ENCODE measurements at places on chromosomes 12 and 14.

DNA sequence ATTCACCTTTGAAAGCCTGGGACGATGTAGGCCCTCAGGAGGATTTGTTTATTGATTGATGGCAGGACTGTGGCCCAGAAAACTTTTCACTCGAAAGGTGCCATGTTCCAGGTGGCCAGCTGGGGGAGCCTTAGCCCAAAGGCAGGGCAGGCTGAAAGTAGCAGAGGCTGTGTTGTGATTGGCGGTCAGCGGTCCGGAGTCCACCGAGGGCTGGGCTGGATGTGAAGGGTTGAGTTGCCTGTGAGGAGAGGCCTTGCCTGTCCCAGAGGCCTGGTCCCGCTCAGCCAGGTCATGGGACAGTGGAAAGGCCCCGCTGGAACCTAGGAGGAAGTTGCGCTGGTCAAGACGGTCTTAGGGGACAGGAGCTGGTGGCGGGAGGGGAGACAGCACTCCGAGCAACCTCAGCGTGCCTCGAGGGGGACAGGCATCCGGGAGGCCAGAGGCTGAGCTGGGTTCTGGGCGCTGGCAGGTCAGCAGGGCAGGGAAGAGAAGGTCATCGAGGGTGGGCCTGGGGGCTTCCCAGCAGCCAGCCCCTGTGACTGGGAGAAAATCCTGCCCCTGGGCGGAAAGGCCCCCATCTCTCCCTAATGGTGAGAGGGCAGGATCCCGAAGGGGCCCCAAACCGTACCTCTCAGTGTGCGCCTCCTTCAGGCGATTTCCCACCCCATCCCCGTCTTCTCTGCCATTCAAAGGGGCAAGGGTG is 26.3 kb downstream of the CMA1 start:
- DNase-seq, result no peak

DNA sequence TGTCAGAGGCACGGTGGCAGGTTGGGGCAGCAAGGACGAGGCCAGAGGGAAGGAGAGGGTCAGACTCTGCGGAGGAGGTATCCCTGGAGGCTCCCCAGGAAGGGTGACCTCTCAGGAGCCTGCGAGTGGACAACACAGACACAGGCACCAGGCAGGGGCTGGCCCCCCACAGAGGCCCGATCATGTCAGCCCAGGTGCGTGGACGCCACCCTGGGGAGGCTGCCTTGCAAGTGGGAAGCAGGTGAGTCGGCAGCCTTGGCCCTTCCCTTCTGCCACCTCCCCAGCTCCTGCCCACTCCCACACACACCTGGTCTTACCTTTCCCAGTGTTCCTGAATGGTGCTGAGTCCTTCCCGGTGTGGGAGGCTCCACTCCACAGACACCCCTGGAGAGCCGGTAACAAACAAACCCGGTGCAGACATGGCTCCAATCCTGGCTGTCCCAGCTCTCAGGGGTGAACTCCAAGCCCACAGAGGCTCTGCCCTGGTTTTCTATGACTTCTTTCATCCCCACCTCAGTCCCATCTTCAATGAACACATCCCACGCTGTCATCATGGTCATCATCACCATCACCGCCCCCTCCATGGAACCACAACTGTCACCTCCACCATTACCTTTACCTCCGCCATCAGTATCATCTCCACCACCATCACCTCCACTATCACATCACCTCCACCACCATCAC is 5.2 kb downstream of the ZBTB42 start:
- DNase-seq, result no peak

GRCh38 chr14:55084401-55085059 is 33.1 kb downstream of the MAPK1IP1L start:
- DNase-seq, result no peak

DNA sequence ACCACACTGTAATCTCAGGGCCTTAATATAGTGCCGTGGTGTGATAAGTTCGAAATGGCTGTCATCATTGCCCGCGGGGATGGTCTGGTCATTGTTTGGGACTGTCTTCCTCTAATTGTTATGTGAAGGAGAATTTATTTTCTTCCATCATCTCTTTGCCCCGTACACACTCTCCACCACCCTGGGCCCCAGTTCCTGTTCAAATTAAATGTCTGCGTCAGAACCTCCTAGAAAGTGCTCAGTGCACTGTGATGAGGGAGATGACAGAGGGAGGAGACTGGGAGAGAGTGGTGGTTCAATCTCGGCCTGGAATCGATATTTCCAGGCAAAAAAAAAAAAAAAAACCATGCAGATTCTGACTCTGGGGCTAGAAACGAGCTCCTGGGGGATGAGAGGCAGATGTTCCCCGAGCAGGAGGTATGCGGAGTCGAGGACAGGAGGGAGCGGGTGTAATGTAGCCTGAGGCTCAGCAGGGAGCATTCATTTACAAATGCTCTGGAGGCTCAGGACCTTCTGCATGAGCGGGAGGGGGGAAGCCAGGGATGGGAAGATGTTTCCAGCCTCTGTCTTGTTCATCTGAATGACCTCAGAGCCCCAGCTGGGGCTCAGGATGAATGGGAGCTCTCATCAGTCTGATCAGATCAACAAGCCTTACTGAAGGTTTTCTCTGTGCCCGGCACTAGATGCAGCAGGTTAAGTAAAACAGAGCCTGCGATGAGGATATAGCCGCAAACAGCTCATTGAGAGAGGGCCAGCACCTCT is 219.5 kb downstream of the TBX5 start:
- no peak for DNase-seq

DNA sequence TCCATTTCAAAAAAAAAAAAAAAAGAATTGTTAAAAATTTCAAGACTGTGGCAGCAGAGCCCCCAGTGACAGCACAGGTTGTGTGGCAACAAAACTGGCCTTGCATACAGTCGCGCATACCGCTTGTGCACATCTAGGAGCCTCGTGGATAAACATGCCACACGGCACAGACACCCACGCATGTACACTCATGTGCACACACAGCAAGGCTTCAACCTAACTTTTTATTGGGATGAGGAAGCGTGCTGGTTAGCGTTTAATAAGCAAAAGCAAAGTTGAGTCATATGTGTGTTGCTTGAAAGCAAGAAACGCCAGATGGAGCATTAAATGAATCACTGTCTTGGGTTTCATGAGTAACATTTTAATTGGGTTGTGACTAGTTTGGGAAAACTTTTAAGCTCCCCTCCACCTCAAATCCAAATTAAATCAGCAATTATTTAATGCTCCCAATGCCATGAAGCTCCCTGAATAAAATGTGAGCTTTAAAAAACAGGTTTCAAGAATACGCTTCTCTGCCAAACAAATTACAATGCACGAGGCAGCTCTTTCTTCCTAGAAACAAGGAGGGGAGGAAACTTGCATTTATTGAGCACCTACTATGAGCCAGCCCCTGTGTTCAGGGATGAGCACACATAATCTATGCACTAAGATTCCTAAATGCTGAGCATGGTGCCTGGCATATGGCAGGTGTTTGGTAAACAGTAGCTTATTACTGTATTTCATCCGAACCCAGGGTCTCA is 35.7 kb upstream of the EML1 start:
- DNase-seq, result peak; percentile 95

GRCh38 chr14:60166142-60166541 is 944 bp upstream of the DHRS7 start:
- no peak for DNase-seq

DNA sequence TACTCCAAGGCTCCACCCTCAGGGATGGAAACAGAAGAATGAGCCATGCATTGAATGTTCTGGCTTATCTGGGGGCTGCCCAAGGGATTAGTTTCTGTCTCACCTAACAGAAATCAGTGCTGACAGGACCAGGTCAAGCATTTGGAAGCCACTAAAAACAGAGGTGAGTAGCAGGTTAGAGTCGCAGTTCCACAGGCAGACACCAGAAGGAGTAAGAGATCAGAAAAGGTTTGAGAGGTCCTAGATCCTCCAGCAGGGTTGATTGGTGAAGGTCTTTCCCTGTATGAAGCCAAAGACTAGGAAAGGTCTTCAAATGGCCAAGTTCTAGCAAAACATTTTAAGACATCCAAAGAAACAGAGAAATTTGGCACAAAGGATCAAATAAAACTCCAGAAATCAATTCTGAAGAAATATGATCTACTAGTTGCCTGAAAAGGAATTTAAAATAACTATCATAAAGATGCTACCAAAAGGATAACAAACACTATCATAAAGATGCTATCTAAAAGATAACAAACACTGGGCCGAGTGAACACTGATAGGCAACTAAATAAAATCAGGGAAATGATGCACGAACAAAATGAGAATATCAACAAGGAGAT is 19.5 kb upstream of the TTC9 start:
- DNase-seq, result no peak

GRCh38 chr12:54585243-54585642 is 3.2 kb downstream of the PPP1R1A start:
- DNase-seq, result no peak

DNA sequence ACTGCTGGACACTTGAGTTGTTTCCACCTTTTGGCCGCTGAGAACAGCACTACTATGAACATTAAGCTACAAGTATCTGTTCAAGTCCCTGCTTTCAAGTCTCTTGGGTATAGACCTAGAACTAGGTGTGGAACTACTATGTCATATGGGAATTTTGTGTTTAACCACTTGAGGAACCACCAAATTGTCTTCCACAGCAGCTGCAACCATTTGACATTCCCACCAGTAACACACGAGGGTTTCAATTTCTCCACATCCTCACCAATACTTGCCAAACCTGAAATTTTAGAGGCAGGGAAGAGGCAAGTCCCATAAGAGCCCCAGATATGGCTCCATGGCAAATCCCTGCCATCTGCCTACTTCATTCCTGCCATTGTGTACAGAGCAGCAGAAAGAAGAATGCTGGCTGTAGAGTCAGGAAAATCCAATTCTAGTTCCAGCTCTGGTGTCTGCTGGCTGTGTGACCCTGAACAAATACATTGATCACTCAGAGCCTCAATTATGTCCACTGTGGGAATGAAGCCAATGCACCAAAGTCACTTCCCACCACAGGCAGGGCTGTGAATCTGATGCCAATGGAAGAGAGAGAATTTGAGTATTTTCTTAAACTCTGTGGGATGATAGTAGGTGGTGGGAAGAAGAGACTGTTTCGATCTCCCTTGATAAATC is 17.8 kb downstream of the PITPNM2 start:
- no peak for DNase-seq

DNA sequence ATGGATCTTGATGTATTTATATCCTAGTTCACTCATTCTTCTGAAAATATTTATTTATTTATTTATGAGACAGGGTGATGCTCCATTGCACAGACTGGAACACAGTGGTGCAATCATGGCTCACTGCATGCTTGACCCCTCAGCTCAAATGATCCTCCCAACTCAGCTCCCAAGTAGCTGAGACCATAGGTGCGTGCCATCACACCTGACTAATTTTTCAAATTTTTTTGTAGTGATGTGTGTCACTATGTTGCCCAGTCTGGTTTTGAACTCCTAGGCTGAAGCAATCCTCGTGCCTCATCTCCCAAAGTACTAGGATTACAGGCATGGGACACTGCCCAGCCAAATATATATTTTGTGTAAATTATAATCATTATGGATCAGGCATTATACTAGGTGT is 595.6 kb upstream of the ATP2B1 start:
- no peak for DNase-seq

DNA sequence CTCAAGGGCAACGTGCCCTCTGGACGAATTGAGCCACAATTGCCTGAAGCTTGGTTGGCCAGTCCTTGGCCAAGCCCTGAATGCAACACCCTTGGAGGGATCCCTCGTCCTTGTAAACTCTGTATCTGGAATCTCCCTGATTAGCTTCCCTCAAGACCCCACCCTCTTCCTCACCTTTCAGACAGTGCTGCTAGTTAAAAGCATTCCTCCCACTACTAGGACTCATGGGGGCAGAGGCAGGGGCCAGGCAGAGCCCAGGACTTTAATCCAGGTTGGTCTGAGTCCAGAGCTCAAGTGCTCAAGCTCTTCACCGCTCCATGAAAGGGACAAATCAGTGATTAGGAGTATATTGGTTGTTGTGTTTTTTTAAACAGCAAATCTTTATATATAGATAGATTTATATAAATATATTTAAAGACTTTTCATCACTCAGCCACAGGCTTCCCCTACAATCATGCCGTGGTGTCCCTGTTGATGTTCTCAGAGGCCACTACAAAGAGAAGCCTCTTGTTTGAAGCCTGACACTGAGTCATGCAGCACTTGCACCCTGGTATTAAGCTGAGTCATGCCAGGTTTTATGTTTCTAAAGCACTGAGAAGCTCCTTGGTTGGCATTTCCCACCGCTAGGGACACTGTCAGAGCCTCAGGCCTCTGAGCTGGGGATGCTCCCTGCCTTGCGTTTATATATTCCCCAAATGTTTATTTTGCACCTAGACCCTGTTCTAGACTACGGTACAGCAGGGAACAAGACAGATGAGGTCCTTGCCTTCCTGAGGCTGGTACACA is 53.8 kb upstream of the GSC start:
- DNase-seq, result no peak

DNA sequence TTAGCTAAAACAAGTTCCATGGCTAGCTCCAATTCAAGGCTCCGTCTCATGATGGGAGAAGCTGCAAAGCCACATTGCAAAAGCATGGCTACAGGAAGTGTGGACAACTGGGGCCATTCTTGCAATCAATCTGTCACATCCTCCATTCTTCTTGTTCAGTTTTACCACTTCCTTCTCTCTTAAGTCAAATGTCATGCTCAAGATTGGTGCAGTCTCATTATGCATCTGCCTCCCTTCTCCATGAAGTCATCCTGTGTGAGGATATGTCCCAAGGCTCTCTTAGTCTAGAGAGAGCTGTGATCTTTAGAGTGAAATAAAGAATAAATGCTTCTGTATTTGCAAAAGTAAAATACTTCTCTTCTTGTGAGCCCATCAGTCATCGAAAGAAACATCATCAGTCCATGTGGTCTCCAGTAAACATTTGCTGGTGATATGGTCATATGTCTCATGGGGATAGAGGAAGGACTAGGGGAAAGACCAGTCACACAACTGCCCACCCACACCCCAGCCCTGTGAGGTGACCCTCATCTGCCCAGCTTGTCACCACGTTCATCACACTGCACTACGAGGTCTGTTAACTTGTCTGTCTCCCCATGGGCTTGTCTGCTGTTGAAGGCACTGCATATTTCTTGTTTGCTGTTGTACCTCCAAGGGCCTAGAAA is 303.0 kb downstream of the NUAK1 start:
- no peak for DNase-seq

GRCh38 chr12:84201976-84202375 is 710.6 kb downstream of the SLC6A15 start:
- DNase-seq, result no peak

DNA sequence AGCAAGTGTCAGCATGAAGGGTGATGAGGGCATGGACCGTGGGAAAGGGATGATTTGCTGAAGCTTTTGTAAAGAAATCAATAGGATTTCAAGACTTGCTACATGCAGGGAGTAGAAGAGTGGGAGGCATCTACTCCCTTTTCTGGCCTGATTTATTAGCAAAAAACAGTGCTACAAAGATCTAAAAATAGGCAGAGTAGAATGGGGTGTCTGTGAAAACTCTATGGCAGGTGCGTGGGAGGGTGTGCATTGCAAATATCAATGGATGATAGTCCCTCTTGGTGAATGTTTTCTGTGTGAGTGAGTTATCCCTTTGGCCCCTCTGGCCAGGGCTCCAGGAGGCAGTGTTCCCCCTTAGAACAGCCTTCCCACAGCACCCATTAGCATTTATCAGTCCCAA is 139.0 kb downstream of the SMOC1 start:
- DNase-seq, result no peak

GRCh38 chr12:59698600-59698999 is 102.8 kb downstream of the SLC16A7 start:
- peak; percentile 87 for DNase-seq

Measured in HS-5 (cell line).